NCI-H187 (cell line): ENCODE measurements at places on chromosomes 7 and 10.

GRCh38 chr7:94160719-94161435 is 156.7 kb upstream of the BET1 start:
- DNase-seq = no peak

DNA sequence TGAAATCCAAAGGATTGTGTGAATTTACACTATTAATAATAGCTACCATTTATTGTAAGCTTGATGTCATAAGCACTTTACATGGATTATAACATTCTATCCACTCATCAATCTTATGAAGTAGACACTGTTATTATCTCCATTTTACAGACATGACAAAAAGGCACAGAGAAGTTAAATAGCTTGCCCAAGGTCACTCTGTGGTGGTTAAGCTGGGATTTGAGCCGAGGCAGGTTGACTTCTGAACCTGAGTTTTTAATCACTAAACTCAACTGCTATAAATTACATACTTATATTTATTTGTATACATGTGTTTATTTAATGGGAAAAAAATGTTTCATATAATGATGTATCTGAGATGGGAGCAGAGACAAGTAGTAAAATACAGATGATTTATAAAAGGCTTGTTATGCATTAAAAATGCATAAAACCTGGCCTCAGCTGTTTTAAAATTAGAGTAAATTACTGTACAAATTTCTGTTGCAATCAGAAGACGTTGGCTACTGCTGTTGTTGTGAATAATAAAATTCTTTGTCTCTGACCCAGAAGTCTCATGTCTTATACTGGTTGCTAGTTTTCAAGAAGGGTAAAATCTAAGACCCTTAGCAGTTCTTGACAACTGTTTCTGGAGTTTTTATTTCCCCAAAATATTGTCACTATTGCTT is 61.1 kb upstream of the CALD1 start:
- no peak for DNase-seq

DNA sequence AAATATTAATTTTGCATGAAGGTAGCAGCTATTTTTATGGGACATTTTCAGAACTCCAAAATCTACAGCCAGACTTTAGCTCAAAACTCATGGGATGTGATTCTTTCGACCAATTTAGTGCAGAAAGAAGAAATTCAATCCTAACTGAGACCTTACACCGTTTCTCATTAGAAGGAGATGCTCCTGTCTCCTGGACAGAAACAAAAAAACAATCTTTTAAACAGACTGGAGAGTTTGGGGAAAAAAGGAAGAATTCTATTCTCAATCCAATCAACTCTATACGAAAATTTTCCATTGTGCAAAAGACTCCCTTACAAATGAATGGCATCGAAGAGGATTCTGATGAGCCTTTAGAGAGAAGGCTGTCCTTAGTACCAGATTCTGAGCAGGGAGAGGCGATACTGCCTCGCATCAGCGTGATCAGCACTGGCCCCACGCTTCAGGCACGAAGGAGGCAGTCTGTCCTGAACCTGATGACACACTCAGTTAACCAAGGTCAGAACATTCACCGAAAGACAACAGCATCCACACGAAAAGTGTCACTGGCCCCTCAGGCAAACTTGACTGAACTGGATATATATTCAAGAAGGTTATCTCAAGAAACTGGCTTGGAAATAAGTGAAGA is 112.3 kb downstream of the CFTR start:
- no peak for DNase-seq

DNA sequence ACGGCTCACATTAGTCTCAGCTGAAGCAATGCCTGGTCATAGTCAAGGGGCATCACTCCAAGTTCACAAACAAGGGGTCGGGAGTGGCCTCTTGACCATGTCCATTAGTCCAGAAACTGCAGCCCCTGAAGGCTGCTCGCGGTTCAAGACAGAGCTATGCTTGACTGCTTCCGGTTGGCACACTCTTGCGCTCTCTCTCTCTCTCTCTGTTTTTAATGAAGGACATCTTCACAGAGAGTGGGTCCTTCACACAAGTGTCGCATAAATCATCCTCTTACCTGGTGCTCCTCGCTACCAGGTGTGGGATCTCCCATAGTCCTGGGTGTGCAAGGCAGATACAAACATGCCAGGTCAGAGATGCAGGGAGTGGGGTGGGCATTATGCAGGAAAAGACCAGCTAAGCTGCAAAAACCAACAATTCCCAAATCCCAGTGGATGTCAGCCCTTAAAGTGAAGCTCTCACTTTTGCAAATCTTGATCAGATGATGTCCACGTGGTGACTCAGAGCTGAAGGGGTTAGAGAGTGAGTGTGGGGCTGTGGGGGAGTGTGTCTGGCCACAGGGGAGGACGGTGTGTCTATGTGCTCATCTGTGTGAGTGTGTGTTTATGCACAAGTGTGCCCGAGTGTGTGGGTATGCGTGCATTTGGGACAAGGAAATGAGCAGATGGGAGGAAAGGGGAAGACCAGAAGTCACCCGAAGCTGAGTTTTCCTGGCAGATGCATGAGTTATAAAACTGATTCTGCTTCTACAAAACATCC is 83.7 kb upstream of the PPP2R2D start:
- DNase-seq = peak; percentile 55

- DNase-seq = no peak
Measured at GRCh38 chr7:1124816-1125602, 35.0 kb downstream of the ZFAND2A start.

GRCh38 chr10:75880031-75880775 is 448.8 kb downstream of the LRMDA start:
- no peak for DNase-seq

DNA sequence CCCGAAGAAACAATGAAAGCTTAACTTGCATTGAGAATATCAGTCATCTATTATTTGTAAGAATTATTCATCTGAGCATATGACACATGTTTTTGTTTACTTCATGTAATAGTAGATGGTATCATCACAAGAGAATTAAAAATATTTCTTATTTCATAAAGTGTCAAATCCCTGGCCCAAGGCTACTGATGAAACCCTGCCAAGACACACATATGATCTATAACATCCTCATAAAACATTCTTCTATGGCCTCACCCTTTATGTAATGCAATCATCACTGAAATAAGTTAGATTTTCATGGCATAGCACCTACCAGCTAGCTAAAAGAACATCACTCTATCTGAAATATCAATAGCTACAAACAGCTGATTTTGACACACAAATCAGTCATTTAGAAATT is 385.6 kb upstream of the PHF14 start:
- no peak for DNase-seq

GRCh38 chr7:16089191-16089590 is 332.1 kb downstream of the CRPPA start:
- no peak for DNase-seq

DNA sequence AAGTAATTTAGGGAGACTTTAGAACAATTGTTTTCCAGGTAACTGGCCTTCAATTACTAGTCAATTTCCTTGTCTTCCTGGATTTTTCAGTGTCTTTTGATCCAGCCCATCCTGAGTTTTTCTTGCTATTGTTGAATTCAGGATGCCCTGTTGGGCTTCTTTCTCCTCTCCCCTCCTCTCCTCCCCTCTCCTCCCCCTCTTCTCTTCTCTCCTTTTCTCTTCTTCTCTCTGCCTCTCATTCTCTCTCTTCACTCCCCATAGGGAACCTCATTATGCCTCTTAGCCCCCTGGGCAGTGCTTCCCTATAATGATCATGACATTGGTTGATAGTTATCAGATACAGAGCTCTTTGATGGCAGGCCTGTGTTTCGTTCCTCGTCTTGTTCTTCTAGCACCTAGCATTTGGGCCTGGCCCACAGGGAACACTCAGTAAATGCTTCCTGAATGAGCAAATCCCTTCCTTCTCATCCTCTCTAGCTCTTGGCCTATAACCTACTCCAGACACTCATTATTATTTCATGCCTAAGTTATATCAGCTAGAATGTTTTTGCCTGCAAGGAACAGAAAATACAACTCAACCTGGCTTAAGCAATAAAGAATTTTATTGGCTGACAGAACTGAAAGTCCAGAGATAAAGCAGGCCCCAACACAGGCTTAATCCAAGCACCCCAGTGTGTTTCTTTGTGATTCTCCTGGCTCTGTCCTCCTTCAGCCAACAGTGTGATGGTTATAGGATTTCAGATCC is 56.8 kb downstream of the CACNB2 start:
- no peak for DNase-seq

- DNase-seq = no peak
Measured at GRCh38 chr10:71801361-71801760, 28.0 kb upstream of the VSIR start.

- DNase-seq = no peak
Measured at GRCh38 chr7:17307558-17307957, 9.1 kb downstream of the AHR start.

GRCh38 chr10:116947841-116948529 is 57.0 kb downstream of the SHTN1 start:
- DNase-seq = no peak

- no peak for DNase-seq
Measured at GRCh38 chr10:120335553-120335952, 121.5 kb upstream of the PLPP4 start.

DNA sequence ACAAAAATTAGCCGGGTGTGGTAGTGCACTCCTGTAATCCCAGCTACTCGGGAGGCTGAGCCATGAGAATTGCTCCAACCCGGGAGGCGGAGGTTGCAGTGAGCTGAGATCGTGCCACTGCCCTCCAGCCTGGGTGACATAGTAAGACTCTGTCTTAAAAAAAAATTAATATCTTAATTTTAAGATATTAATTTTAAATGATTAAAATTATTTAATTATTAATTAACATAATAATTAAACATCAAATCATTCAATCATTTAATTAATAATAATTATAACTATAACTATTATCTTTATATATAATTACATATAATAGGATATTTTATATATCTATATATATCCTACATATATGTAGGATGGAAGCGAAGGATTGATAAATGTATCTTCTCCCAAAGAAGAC is 1.8 kb upstream of the HK1 start:
- no peak for DNase-seq

GRCh38 chr7:107694386-107694785 is 33.8 kb downstream of the SLC26A4 start:
- DNase-seq = no peak

- DNase-seq = no peak
Measured at GRCh38 chr10:72162978-72163377, 52.8 kb upstream of the ANAPC16 start.

- no peak for DNase-seq
Measured at GRCh38 chr10:82251222-82251906, 376.4 kb downstream of the NRG3 start.

DNA sequence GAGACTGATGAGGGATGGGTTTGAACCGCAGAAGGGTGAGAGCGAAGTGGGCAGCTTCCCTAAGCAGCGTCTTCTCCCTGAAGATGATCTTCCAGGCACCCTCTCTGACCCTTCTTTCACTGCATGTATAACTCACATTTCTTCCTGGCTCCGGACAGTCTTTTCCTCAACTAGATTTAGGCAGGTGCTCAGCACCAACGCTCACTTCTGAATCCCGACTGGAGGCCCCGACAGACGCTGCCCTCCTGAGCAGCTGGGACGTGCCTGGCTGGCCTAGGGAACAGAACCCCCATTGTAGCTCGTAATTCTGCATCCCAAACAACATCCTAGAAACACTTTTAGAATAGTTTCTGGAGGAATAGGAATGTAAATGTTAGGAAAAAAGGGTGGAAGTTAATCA is 206.6 kb downstream of the DIP2C start:
- no peak for DNase-seq

DNA sequence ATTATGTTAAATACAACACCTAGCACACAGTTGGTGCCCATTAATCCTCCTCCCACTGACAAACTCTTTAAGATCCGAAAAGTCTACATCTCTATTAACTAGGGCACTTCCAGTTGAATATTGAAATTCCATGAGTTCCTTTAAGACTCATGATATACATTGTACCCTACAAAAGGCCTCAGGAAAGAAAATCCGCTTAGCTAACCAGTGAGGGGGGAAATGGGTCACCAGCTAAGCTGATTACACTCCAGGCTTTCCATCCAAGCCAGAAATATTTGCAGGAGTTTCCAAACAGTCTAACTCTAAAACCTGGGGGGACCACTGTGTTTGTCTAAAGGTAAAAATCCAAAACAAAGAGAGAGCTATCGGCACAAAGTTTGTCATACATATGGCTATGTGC is 1.3 kb upstream of the LRIT2 start:
- no peak for DNase-seq

DNA sequence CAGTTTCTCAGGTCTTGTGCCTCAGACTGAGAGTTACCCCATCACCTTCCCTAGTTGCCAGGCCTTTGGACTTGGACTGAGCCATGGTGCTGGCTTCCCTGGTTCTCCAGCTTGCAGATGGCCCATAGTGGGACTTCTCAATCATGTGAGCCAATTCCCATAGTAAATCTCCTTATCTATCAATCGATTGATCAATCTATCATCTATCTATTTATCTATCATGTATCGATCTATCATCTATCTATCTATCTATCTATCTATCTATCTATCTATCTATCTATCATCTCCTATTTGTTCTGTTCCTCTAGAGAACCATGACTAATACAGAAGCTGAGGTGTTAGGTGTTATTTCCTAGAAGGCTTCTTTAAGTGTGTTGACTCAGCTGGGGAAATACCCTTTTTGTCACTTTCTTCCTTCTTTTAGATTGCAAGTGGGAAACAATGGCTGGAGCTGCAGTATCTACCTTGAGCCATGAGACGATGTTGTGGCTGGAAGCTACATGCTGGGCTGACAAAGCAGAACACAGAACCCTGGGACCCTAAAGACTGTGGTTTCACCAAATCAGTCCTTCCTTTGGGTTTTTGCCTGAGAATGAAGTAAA is 234.7 kb upstream of the GLI3 start:
- no peak for DNase-seq

DNA sequence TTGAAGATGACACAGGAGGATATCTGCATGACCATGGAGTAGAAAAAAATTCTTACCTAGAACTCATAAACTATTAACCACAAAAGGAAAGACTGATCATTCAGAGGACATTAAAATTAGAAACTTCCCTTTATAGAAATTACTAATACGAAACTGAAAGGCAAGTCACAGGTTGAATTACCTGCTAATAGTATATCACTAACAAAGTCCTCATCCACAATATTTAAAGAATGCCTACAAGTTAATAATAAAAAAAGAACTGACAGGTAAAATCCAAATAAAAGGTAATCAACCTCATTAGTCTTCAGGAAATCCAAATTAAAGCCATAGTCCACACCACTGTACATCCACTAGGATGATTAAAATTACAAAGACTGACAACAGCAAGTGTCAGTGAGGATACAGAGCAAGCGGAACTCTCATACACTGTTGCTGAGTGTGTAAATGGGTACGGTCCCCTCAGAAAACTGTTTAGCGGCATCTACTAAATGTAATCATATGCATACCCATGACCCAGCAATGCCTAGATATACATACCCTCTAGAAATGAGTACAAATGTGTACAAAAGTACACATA is 71.2 kb downstream of the ARHGAP21 start:
- DNase-seq = no peak

DNA sequence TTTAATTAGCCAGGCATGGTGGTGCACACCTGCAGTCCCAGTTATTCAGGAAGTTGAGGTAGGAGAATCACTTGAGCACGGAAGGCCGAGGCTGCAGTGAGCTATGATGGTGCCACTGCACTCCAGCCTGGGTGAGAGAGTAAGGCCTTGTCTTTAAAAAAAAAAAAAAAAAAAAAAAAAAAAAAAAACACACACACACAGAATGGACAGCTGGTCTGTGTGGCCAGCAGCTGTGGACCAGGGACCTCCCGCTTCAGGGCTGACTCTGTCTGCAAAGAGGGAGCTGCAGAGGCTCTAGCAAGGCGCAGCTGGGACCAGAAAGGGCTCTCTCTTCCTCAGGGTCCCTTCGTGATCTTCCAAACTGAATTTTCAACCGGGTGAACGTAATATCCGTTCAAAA is 53.6 kb upstream of the DNAAF5 start:
- DNase-seq = no peak

- no peak for DNase-seq
Measured at GRCh38 chr10:113945075-113945686, 90.7 kb downstream of the NHLRC2 start.

- no peak for DNase-seq
Measured at GRCh38 chr7:116810267-116811116, 51.9 kb upstream of the CAPZA2 start.
